ENCODE measurements at places on chromosomes 5 and 9.

GRCh38 chr9:133090187-133090586 lies 28.4 kb downstream of the CEL start:
- no peak for DNase-seq

DNA sequence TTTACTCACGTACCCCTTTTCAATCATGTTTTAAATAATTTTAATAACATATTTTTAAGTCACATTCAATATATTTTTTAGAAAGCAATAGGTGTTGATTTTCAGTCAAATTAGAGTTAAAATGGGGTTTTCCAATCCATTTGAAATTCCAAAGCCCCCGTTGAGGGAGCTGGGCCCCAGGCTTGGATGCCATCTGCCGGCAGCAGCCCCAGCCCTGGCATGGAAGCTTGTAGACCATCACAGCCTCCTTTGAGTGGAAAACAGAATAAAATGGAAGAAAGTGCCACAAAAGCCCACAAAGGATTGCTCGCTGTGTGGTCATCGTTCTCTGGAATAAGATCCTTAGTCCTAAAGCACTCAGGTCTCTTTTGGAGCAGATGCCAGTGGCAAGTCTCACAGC lies 81.4 kb downstream of the SEMA5A start:
- no peak for DNase-seq

- no peak for DNase-seq
Observed at GRCh38 chr9:88818495-88819201, 172.6 kb upstream of the S1PR3 start.

DNA sequence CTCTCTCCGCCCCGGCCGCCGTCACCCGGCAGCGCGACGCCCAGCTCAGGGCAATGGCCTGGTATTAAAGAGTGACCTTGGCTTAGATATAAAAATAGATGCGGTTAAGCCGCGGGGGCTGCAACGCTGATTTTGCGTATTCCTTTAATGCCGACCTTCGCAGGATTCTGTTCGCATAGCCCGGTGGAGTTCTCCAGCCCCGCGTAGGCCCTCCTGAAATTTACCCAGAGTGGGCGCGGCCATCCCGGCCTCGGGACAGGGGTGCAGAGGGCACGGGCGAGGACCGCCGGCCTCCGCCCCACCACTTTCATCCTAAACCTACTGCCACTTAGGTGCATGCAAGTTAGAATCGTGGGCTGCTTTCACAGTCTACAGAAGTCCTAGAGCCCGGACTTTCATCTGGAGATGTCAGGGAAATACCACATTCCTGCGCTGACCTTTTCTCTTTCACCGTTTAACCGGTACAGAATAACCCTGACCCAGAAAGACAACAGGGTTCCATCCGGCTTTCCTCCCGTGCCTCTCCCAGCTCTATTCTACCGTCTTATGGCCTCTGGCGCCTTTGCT lies 492 bp upstream of the FAM169A start:
- no peak for DNase-seq

DNA sequence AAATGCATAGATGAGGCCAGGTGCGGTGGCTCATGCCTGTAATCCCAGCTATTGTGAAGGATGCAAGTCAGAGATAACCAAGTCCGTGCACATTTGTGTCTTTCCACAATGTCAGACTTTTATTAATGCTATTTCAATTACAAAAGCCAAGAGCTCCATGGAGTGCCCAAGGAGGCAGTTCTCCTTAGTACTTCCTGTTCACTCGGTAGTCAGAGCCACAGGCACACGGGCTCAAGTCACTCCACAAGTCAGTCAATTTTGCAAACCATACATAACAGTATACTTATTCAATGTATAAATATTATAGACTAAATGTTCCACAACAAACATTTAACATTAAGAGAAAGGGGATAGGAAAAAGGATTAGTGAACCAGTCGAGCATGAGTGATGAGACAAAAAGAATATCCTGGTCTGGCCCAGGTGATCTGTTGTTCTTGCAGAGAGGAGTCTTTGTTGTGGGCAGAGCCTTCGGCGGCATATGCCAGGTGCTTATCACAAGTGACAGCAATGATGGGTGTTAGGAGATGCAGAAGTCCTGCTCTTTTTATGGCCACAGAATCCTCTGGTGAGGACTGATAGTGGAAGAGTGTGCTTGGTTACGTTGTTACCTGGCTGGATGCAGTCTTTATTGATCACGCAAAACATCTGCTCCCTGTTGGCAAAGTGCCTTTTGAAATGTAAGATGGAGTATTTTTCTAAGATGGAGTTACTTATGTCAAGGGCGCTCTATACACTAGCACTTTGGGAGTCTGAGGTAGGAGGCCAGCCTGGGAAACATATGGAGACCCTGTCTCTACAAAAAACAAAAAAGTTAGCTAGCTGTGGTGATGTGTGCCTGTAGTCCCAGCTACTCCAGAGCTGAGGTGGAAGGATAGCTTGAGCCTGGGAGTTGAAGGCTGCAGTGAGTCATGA lies 167.0 kb upstream of the FBXL17 start:
- DNase-seq: no peak

DNA sequence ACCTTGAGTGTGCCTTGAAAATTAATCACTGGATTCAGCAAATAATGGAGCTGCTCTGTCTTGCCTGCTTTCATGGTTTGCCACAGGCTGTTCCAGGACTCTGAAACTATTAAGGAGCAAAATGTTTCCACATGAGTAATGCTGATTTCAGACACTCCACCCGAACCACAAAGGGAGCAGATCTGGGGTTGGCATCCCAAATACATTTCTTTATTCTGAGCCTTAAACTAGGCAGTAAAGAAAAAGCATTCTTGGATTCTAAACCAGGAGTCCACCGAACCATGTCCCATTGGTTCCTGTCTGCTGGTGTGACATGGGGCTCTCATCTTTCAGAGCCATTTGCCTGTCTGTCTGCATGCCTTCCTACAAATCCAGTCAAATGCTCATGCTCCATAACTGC lies 10.1 kb upstream of the C1QTNF3 start:
- DNase-seq: no peak

DNA sequence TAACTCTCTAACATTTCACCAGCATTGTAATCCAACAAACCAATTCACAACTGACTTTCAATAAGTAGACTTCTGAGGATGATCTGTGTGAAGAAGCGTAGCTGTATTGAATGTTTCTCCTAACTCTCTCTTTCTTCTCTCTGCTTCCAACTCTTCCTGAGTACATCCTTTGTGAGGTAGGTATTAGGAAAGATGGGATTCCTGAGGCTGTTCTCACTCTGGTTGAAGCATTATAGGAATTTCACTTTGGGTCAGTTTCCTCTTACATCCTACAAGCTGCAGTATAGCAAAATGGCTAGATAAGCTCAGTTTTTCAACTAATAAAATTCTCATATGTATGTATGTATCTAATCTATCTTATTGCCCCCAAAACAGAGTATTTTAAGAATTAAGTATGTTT lies 702.8 kb downstream of the CETN3 start:
- no peak for DNase-seq

DNA sequence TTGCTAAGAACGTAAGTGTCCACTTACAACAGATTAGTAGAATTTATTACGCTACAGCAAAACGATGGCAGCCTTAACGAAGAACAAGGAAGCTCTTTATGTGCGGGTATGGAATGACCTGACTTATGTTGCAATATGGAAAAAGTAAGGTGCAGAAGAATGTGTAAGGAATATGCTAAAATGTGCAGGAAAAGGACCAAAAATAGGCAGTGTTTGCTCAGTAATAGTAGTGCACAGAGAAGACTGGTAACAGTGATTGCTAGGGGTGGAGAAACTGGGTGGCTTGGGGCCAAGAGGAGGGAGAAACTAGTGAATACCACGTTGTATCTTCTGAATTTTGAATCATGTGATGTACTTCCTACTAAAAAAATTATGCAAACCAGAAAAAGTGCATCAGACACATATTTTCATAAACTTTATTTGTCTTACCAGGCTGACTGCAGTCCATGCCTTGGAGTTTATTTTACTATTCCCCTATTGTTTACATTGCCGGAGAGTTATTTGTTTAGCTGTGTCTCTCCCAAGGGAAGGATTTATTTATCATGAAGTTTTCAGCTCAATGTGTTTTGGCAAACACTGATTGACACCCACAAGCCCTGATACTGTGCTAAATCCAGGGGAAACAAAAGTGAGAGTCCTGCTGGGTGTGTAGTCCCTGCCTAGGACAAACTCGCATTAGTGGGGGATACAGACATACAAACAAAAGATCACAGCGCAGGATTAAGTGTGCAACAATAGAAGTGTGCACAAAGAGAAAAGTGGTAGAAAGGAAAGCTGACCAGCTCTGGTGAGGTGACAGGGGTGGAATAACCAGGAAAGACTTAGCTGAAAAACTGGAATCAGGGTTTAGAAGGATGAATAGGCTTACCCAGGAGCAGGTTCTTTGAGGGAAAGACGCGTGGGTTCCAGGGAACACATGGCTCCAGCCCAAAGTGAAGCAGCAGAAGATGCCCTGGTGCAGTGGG lies 34.0 kb upstream of the ZNF484 start:
- DNase-seq: no peak

GRCh38 chr9:81718244-81718643 lies 28.9 kb upstream of the TLE1 start:
- no peak for DNase-seq

GRCh38 chr9:16615451-16615850 lies 255.0 kb downstream of the BNC2 start:
- no peak for DNase-seq

DNA sequence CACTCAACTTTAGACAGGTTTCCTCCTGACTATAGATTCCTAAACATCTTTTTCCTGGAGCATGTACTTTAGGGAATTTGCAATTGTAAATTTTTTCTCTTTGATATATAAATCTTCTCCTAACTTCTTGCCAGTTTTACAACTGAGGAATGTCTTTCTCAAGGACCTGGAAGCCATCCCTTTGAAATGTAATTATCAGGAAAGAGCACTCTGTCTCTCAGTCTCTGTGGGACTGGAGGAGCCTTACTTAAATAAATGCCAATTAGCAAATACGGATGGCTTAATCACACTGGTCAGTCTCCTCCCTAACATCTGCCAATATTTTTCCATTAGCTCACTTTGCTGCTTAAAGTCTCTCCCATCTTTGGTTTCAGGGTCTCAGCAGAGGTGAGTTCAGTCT lies 344.3 kb upstream of the ARRDC3 start:
- no peak for DNase-seq

- no peak for DNase-seq
Observed at GRCh38 chr5:173835131-173835530, 53.0 kb upstream of the CPEB4 start.

DNA sequence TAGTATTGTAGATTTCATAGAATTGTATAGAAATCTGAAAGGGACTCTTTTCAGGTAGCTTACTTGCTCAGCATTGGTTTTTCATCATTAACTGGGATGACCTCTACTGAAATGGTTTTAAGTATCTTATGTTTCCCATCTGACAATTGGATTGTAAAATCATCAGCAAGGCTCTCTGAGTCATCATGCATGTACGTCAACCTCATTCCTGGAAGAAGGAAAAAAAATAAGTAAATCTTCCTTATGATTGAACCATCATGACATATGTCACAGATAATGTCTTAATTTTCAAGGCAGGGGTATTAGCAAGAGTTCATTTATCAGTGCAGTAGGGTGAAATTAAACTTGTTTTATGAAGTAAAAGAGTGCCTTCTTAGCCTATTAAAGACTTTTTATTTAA lies 74.9 kb upstream of the CER1 start:
- no peak for DNase-seq

GRCh38 chr5:92908952-92909601 lies 671.9 kb downstream of the NR2F1-AS1 start:
- DNase-seq: no peak

DNA sequence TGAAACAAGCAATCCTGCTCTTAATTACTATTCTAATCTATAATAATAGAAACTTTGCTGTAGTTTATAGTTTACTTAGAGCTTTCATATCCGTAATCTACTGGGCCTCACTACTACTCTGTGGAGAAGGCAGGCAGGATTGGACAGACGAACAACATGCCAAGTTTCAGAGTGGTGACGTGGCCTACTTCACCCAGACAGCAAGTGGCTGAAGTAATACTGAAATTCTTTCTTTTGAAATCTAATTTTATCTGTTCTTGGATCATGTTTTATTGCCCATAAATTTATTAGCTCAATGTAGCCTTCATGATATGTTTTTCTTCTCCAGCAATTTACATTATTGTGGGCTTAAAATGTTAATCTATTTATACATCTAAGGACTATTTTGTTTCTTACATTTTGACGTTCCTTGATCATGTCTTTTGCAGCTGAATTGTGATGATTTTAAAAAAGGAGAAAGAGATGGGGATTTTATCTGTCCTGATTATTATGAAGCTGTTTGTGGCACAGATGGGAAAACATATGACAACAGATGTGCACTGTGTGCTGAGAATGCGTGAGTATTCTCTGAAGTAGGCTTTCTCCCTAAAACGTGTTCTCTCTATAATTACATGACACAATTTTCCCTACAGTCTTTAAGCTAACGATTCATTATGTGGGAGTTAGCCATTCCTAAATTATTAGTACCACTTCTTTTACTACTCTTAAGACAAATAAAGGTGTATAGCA lies 22.4 kb downstream of the SPINK5 start:
- no peak for DNase-seq

- DNase-seq: no peak
Observed at GRCh38 chr5:129135633-129136032, 41.1 kb downstream of the ISOC1 start.

GRCh38 chr9:135478829-135479468 lies 633 bp upstream of the PPP1R26 start:
- peak; percentile 30 for DNase-seq

DNA sequence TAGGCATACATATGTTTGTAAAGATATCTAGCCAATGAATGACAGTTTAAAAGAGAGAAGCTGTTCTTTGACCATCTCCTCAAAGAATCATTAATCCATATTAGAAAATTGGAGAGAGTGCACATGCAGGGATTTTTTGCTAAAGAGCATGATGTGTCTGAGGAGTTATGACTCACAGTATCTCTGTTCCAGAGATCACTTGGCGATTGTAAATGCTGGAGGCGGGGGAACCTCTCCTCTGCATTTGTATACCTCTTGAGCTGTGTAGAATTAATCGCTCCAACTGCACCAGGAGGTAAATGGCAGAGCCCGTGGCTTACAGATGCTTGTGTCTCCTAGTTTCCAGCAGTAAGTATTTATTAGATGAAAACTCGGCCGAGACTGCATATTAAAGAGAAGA lies 3.6 kb upstream of the SPATA31D1 start:
- no peak for DNase-seq

DNA sequence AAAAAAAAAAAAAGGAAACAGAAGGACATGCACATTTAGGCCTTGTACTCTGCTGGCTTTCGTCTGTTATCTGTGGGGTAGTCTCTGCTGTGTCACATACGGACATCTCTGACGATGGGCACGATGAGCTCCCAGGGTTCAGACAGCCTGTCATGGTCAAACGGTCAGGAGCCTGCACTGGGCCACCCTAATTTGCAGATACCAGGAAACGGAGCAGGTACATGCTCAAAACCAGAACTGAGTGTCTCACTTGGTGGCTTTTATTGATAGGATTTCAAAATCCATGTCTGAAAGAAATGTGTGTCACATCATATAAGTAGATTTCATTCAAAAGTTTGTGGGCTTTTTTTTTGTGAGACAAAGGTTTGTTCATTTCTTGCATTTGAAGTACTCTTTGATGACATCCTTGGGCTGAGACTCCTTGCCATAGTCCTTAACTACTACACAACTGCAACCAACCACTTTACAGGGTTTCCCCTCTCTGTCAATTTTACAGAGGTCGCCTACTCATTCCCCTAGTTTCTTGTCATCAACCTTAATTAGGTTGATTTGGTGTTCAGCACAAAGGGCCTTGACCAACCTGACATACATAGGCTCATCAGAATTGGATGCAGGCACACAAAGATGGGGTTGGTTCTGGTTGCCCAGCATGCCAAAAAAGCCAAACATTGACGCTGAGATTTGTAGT lies 9.0 kb downstream of the CKMT2 start:
- DNase-seq: no peak

- no peak for DNase-seq
Observed at GRCh38 chr9:15842051-15842450, 289.2 kb downstream of the CCDC171 start.

Measured in activated T-cell treated with anti-CD3 and anti-CD28 coated beads, Interleukin-2, amount 50 U/mL, for 1 hour (primary cell).